ENCODE measurements at places on chromosomes 3 and 15. TPM values are rescaled to one million over a fixed set of nuclear protein-coding genes. Genes with fewer than 3 reads are reported as not detected.
A peak's percentile ranks its signal among the peaks of the same experiment; 100 is the strongest.

DNA sequence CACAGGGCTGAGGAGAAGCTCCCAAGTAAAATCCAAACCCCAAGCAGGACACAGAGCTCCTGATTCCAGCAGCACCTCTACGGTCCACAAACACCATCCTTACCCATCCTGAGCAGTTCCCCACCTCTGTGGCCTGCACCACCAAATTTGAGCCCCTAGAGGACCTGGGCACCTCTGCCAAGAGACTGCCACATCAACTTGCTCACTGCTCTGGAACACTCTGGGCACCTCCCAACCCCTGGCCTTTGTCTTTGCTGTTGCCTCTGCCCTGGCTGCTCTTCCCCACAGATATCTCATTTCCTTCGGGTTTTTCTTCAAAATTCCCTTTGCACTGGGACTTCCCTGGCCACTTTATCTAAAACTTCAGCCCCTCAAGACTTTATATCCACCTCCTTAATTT, 5.8 kb downstream of the RLBP1 start:
- no peaks in the 10 kb centered on the region for H3K27me3 ChIP-seq
- no peak overlapping the region for H3K4me3 ChIP-seq
- no peak overlapping the region for H3K27ac ChIP-seq
- H3K36me3 ChIP-seq = no peaks in the 10 kb centered on the region
- DNase-seq = no peak

DNA sequence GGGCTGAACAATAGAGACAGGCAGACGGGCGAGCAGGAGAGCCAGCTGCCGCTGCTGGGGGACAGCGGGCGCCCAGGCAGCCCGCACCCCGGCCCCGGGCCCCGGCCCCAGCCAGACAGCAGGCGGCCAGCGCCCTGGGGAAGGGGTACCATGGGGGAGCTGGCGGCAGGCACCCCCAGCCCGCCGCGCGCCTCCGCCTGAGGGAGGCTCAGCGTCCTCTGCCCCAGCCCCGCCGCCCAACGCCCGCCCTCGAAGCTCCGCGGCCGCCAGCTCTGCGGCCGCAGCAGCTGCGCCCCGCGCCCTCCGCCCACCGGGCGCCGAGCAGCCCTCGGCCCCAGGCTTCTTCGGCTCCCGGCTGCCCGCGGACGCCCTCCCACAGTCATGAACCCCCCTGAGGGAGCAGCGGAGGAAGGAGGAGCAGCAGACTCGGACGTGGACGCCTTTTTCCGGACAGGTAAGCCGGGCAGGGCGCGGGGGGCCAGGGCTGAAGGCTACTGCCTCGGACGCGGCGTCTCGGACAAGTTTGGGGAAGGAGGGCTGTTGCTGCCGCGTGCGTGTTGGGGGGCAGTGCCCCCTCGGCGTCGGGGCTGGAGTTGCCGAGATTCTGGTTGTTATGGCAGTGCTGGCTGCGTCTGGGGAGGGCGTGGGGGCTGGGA, 41.6 kb upstream of the ROPN1 start:
- DNase-seq = no peak
- H3K27ac ChIP-seq = no peak within 1 kb of the TSS
- H3K36me3 ChIP-seq = peaks cover 4% of the 10 kb centered on the region
- peaks cover 6% of the 10 kb centered on the region for H3K4me1 ChIP-seq
- H3K4me3 ChIP-seq = peak within 1 kb of the TSS; percentile 89

DNA sequence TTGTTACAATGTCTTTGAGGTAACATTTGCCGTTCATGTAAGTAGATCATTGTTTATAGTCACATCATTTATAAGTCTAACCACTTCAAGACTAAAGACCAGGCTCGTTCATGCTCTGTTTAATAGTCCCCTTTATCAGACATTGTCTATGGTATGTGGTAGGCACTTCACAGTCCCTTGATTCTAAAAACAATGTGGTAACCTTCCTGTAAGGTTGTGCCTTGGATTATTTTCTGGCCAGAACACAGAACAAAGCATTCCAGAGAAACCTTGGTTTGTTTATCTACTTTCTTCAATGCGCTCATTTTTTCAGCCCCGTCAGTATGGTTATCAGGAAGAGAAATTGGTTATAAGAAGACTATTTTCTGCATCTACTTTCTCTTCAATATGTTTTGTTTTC, 16.3 kb upstream of the ST3GAL6 start:
- no peak overlapping the region for H3K4me3 ChIP-seq
- H3K36me3 ChIP-seq = no peaks in the 10 kb centered on the region
- H3K27ac ChIP-seq = no peak overlapping the region
- DNase-seq = no peak

GRCh38 chr3:49028298-49028672, 913 bp downstream of the IMPDH2 start:
- H3K4me1 ChIP-seq = peaks cover 39% of the 10 kb centered on the region
- peak overlapping the region; percentile 94 for H3K4me3 ChIP-seq
- H3K27ac ChIP-seq = peak overlapping the region; percentile 88
- H3K27me3 ChIP-seq = no peaks in the 10 kb centered on the region
- H3K36me3 ChIP-seq = peaks cover 34% of the 10 kb centered on the region
- DNase-seq = no peak

DNA sequence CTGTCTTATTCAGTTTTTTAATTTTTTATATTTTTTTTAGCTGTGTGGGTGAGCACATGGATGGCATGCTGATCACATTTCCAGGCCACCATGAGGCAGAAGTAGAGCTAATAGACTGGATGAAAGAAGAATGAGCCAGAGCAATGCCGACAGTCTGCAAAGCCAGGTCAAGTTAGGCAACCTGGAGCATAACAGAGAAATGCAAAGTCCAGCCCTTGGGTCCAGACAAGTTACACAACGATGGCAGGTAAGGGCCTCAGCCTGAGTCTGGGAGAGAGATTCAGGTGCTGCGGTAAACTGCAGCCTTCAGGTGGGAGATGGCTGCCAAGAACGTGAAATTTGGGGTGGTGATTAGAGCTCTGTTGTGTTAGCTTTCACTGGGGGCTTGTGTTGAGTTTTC, 84.0 kb upstream of the CACNA2D3 start:
- H3K27me3 ChIP-seq = peaks cover 15% of the 10 kb centered on the region
- no peaks in the 10 kb centered on the region for H3K36me3 ChIP-seq
- no peak overlapping the region for H3K27ac ChIP-seq
- DNase-seq = no peak

- H3K4me1 ChIP-seq = no peaks in the 10 kb centered on the region
- no peak overlapping the region for H3K4me3 ChIP-seq
- no peaks in the 10 kb centered on the region for H3K36me3 ChIP-seq
Observed at GRCh38 chr3:151684094-151684493, 49.6 kb upstream of the AADACL2 start.

- peaks cover 8% of the 10 kb centered on the region for H3K36me3 ChIP-seq
- H3K27me3 ChIP-seq = peaks cover 10% of the 10 kb centered on the region
- H3K4me3 ChIP-seq = no peak overlapping the region
- no peak for DNase-seq
Observed at GRCh38 chr3:160473978-160474377, 24.4 kb upstream of the TRIM59 start.

DNA sequence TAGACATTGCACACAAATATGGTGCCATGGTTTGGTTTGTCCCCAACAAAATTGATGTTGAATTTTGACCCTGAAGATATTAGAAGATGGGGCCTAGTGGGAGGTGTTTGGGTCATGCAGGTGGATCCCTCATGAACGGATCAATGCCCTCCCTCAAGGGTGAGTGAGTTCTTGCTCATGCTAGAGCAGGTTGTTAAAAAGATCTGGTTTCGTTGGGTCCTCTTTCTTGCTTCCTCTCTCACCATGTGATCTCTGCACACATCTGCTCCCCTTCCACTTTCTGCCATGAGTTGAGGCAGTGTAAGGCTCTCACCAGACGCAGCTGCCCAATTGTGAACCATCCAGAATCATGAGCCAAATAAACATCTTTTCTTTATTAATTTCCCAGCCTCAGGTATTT, 87.8 kb upstream of the MDFIC2 start:
- H3K4me1 ChIP-seq = no peaks in the 10 kb centered on the region
- no peak for DNase-seq
- H3K36me3 ChIP-seq = no peaks in the 10 kb centered on the region
- no peak overlapping the region for H3K4me3 ChIP-seq
- H3K27me3 ChIP-seq = no peaks in the 10 kb centered on the region
- H3K27ac ChIP-seq = no peak overlapping the region

- H3K4me1 ChIP-seq = no peaks in the 10 kb centered on the region
- no peak overlapping the region for H3K27ac ChIP-seq
- H3K36me3 ChIP-seq = no peaks in the 10 kb centered on the region
- no peak overlapping the region for H3K4me3 ChIP-seq
- DNase-seq = no peak
Observed at GRCh38 chr3:102230057-102230456, 204.8 kb upstream of the ZPLD1 start.

- no peaks in the 10 kb centered on the region for H3K36me3 ChIP-seq
- H3K4me1 ChIP-seq = no peaks in the 10 kb centered on the region
- no peaks in the 10 kb centered on the region for H3K27me3 ChIP-seq
- no peak overlapping the region for H3K27ac ChIP-seq
- no peak for DNase-seq
- no peak overlapping the region for H3K4me3 ChIP-seq
Observed at GRCh38 chr3:138767498-138768104, 67.1 kb downstream of the PIK3CB start.

DNA sequence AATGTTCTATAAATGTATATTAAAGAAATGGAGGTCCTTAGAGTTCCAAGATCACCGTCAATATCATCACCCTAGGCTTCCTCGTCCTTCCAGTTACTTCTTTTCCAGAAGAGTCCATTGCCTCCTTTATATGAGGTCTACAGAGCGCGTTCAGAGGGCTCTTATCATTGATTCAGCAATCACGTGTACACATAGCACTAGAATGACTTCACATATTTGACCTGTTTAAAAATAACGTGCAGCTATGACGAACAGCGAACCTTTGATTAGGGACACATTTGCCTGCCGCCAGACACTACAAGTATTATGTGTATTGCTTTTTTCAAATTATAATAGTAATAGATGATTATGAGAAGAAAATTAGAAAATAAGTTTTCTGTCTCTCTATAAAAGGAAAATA, 26.0 kb downstream of the IGF1R start:
- H3K4me3 ChIP-seq = no peak overlapping the region
- no peaks in the 10 kb centered on the region for H3K36me3 ChIP-seq
- H3K27ac ChIP-seq = no peak overlapping the region
- H3K27me3 ChIP-seq = no peaks in the 10 kb centered on the region
- H3K4me1 ChIP-seq = peaks cover 16% of the 10 kb centered on the region

GRCh38 chr3:193520738-193521137, 34.0 kb downstream of the ATP13A4 start:
- no peak for DNase-seq
- H3K27ac ChIP-seq = no peak overlapping the region
- no peaks in the 10 kb centered on the region for H3K36me3 ChIP-seq
- H3K27me3 ChIP-seq = no peaks in the 10 kb centered on the region
- H3K4me1 ChIP-seq = no peaks in the 10 kb centered on the region

DNA sequence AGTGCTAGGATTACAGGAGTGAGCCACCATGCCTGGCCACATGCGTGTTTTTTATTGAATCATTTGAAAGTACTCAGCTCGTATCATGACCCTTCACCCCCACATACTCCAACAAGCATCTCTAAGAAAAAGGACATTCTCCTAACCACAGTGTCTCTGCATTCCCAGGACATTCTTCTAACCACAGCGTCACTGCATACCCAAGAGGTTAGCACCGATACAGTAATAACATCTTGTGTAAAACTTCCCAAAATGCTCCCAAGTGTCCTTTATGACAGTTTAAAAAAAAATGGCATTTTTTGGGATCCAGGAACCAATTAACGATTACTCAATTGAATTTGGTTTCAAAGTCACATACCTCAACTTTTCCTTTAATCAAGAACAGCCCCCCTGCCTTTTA, 39.6 kb downstream of the FLNB start:
- H3K4me3 ChIP-seq = no peak overlapping the region
- no peak for DNase-seq
- no peaks in the 10 kb centered on the region for H3K36me3 ChIP-seq
- H3K27ac ChIP-seq = no peak overlapping the region
- H3K27me3 ChIP-seq = no peaks in the 10 kb centered on the region

DNA sequence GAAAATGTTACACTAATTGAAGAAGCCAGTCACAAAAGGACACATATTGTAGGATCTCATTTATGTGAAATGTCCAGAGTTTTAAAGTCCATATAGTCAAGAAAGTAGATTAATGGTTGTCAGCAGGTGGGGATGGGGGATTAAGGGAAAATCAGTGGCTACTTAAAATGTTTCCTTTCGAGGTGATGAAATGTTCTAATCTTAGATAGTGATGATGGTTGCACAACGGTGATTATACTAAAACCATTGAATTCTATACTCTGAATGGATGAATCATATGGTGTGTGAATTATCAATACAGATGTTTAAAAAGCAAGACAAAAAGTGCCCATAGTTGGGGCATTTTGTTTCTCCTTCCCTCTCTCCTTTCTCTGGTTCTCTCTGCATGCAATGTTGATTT, 164.6 kb downstream of the ATG7 start:
- no peaks in the 10 kb centered on the region for H3K36me3 ChIP-seq
- DNase-seq = no peak
- no peak overlapping the region for H3K4me3 ChIP-seq
- no peaks in the 10 kb centered on the region for H3K27me3 ChIP-seq
- H3K4me1 ChIP-seq = no peaks in the 10 kb centered on the region

DNA sequence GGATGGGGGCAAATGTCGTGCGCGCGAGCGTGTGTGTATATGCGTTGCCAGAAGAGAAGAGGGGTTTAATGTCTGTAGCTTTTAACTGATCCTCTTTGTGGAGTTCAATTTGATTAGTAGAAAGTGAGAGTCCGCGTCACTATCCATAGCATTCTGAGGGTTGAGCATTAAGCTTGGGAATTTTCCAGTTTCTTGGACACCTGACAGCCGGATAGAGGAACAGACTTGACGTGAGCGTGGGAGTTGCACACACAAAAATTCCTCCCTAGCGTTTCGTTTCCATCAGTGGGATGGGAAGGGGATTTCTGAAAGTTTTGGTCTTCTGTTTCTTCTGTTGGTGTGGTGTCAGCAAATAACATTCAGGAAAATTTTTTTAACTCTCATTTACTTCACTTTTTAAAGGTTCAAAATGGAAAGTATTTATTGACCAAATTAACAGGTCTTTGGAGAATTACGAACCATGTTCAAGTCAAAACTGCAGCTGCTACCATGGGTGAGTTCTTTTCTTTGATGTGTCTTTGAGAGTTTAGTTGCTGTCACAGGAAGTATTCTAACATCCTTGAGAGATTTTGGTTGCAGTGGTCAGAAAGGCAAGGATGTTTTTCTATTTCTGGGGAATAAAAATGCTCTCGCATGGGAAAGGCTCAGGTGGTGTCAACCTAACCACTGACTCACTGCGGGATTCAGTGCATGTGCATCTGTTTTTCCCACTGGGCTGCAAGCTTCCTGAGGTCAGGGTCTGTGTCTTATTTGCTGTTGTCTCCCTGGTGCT, 841 bp downstream of the POGLUT1 start:
- peaks cover 34% of the 10 kb centered on the region for H3K4me1 ChIP-seq
- H3K36me3 ChIP-seq = peaks cover 12% of the 10 kb centered on the region
- H3K4me3 ChIP-seq = peak overlapping the region; percentile 88
- no peak for DNase-seq
- H3K27ac ChIP-seq = peak overlapping the region; percentile 87
- H3K27me3 ChIP-seq = no peaks in the 10 kb centered on the region

- H3K27me3 ChIP-seq = peaks cover 27% of the 10 kb centered on the region
- H3K4me1 ChIP-seq = no peaks in the 10 kb centered on the region
- no peaks in the 10 kb centered on the region for H3K36me3 ChIP-seq
- DNase-seq = no peak
- H3K4me3 ChIP-seq = no peak overlapping the region
- H3K27ac ChIP-seq = no peak overlapping the region
Observed at GRCh38 chr3:107315141-107315540, 62.1 kb upstream of the CCDC54 start.

The GNAT1 gene
- total RNA-seq = not detected

The WDR76 gene
- total RNA-seq = 37.9 TPM

The SLC28A1 gene
- total RNA-seq = not detected

The IFT122 gene
- 13.1 TPM for total RNA-seq
